ENCODE measurements at places on chromosomes 2 and 18.

DNA sequence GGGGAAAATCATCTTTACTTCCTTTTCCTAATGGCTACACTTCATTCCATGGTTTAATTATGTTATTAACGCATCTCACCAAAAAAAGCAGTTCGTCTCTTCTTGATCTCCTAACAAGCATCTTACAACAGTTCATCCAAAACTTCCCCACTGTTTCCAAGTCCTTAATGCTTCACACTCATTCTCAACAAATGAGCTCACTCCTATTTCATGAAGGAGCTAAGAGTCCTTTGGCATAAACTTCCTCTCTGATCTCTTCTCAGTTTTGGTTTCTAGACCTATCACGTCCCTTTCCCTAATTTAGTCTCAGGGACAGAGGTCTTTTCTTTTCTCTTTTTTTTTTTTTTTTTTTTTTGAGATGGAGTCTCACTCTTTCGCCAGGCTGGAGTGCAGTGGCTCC lies 205.9 kb upstream of the SLC39A10 start:
- no peak for DNase-seq

- no peak for DNase-seq
Measured at GRCh38 chr18:39607034-39607433, 2041.4 kb upstream of the CELF4 start.

DNA sequence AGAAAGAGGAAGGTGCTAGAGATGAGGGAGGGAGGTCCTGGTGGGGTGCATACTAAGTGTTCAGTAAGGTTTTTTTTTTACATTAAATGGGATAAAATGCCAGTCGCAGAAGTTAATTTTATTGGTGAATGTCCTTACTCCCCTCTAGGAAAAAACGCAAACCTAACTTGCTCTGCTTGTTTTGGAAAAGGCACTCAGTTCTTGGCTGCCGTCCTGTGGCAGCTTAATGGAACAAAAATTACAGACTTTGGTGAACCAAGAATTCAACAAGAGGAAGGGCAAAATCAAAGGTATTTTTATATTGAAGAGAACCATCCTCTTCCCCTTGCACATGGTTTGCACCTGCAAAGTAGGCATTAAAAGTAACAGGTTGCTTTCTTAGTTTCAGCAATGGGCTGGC lies 12.7 kb upstream of the IL18R1 start:
- no peak for DNase-seq

GRCh38 chr2:231452799-231453508 lies 11.3 kb downstream of the NCL start:
- DNase-seq: no peak

GRCh38 chr2:212892193-212892592 lies 259.2 kb downstream of the IKZF2 start:
- no peak for DNase-seq

Data from bone marrow (tissue), 2 donors.